ENCODE measurements at places on chromosomes 12 and 14.
A peak's percentile ranks its signal among the peaks of the same experiment; 100 is the strongest.

DNA sequence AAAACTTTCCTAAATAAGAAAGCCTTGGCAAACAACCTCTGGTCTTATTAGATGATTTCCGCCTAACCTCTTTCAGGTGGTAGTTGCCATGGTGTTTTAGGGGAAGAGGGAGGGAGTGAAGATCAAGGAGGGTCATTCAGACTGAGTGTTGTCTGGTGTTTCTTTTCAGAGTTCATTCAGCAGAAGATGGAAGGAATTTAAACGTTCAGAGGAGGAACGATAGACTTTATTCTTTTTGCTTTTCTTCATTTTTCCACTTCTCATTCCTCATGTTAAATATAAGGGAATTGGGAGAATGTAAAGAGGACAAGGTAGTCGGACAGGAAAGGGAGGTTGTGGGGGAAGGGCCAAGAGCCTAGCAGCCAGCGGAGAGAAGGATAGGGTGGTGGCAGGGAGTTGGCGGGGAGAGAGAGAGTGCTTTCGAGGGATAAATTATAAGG is 17.4 kb upstream of the SALL2 start:
- DNase-seq = no peak

DNA sequence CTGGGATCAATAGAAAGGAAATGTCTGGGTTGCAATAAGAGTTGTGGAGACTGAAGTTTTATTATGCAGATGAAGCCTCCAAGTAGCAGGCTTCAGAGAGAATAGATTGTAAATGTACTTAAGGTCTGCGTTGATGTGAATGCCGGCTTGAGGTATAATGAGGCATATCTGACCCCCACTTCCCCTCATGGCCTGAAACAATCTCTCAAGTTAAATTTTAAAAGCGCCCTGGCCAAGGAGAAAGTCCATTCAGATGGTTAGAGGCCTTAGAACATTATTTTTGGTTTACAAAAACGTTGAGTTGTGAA is 28.3 kb upstream of the HIGD1C start:
- DNase-seq = peak; percentile 22

DNA sequence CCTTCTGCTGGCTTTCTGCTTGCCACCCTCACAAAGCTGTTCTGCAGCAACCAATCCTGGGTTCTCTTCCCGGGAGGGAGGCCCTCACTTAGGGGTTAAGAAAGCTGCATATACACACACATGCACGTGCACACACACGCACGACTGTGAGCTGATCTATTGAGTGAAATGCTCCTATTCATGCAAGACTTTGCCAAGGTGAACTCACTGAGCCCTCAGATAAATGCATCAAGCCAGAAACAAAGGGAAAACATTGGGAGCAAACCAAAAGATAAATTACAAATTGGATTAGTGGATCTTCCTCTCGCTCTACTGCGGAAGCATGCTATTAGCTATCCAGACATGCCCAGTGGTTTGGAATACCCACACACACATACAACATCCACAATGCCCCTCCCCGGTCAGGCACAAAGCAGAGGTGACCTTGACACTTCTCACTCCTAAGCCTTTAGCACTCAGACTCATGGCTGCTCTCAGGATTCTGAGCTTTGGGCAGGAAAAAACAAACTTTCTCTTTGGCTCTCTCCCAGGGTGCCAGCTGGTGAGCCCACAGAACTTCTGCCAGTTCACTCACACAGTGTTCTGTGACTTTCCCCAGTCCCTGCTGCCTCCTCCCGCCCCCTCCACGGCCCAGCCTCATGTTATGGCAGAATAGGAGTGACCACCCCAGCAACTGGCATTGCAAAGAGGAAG is 320.0 kb downstream of the DPF3 start:
- no peak for DNase-seq

DNA sequence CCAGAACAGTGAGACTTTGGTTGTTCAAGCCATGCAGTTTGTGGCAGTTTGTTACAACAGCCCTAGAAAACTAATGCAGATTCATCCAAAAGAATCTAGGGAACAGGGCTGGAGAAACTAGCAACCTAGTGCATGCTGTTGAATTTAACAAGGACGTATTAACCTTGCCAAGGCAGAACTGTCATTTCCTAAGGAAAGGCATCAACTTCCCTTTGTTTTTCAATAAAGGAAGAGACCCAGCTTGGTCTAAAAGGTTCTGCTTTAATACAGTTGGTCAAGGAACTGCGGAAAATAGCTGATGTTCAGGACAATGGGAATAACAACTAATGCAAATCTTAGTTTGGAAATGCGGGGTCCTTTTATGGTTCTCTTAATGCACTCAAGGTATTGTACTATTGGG is 11.5 kb downstream of the AK7 start:
- DNase-seq = no peak

GRCh38 chr12:130253866-130254265 is 83.8 kb upstream of the PIWIL1 start:
- no peak for DNase-seq

- DNase-seq = no peak
Observed at GRCh38 chr14:79091381-79091963, 921.3 kb downstream of the NRXN3 start.

DNA sequence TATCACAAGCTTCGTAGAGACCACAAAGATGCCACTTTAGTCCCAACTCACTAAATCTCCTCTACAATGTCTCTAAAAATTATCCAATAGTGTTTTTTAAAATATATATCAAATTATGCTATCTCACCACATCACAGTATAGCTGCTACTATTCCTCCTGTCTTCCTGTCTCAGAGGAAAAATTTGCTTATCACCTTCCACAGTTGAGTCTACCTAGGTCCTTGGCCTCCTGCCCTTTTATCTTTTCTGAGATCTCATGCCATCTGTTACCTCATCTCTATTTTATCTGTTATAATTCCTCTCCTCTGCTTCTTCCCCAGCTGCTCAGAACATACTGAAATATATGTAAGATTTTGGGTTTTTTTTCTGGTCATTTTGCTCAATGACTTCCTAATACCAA is 568.2 kb downstream of the DIO2 start:
- no peak for DNase-seq

DNA sequence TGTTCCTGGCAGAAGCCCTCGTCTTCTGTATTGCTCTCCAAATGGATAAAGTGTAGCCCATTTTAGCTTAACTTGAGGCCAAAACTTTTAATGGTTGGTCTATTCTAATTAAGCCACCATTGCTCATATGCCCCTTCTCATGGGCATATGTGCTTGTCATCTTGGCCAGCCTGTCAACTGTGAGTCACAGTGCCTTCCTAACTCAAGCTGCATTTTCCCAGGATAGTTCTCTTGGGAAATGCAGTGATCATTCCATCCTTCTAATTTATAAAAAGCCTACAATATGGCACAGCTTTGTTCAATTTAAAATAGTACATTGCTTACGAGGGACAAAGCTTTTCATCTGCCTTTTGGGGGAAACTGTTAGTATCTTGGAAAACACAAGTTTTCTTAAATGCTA is 6.6 kb downstream of the PTHLH start:
- no peak for DNase-seq

- DNase-seq = no peak
Observed at GRCh38 chr12:18457362-18457761, 196.0 kb downstream of the PIK3C2G start.

DNA sequence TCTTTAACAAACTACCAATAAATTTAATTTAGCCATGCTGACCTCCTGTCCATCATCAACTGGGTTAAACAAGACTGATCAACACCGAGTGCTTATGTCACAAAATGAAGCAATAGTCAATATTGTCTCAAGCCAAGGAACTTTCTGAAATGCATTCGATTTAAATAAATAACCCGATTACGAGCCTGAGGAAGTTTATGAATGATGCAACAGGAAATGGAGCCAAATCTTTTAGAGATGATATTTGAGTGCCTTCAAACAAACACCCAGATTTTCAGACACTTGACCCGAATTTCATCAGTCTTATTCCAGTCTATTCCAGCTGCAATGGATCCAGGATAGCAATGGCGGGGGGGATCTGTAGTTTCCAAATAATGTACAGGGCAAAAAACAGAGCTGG is 27.9 kb downstream of the FAR2 start:
- no peak for DNase-seq

DNA sequence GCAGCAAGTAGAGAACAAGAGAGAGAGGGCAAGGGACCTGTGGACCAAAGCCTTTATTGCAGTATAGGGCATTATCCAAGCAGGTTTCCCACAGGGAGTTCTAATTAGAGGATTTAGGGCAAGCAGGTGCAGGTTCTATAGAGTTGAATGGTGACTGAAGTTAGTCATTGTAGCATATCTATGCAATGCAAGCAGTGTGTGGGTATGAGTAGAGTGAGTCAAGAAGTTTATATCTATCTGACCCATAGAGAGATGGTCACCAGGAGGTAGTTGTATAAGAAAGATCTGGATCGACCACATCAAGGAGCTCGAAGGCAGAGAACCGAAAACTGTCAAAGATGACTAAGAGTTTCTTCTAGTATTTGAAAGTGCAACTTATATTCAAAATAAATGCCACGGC is 167.3 kb downstream of the PLCZ1 start:
- DNase-seq = no peak

GRCh38 chr12:47746523-47746922 is 12.2 kb downstream of the RAPGEF3 start:
- no peak for DNase-seq

DNA sequence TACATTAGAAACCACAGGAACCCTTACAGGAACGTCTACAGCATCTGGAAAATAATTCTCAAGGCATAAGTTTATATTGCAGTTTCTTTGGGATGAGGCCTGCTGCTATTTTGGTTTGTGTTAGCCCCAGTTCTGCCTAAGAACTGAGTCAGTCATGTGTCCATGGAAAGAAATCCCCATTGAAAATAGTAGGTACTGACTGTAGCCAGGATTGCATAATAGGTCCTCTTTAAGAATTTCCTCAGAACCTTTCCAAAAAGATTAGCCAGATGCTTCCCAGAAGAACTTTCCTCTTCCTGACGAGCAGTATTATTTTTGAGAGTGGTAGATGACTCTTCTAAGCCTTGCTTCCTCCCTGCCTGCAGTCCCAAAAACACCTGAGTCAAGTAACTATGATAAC is 52.6 kb downstream of the RASSF8 start:
- no peak for DNase-seq

DNA sequence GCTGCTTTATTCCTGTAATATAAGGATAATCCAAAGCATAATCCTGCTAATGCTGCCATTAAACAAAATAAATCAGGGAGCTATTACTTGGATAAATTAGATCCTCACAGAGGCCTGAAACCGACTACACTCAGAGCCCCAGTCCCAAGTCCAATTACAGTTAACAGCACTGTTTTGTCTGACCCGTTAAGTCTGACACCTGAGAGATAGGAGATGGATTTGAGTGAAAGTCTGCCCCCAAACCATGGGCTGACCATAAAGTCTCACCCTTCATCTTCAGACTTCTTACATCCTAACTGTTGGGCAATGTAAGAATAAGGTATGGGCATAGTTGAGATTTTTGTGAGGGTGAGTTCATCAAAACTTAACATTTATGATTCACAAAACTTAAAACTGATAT is 181.7 kb downstream of the PLCZ1 start:
- DNase-seq = no peak

GRCh38 chr14:88208858-88209257 is 114.2 kb downstream of the KCNK10 start:
- no peak for DNase-seq

DNA sequence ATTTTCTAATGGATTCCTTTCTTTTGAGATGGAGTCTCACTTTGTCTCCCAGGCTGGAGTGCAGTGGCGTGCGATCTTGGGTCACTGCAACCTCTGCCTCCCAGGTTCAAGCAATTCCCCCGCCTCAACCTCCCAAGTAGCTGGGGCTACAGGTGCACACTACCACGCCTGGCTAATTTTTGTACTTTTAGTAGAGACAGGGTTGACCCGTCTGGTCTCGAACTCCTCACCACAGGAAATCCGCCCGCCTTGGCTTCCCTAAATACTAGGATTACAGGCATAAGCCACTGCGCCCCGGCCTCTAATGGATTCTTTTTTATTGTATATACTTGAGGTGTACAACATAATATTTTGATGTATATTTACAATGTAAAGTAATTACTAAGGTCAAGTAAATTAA is 140.1 kb upstream of the SLCO1C1 start:
- DNase-seq = no peak

- no peak for DNase-seq
Observed at GRCh38 chr12:52782502-52782901, 5.4 kb upstream of the KRT76 start.

DNA sequence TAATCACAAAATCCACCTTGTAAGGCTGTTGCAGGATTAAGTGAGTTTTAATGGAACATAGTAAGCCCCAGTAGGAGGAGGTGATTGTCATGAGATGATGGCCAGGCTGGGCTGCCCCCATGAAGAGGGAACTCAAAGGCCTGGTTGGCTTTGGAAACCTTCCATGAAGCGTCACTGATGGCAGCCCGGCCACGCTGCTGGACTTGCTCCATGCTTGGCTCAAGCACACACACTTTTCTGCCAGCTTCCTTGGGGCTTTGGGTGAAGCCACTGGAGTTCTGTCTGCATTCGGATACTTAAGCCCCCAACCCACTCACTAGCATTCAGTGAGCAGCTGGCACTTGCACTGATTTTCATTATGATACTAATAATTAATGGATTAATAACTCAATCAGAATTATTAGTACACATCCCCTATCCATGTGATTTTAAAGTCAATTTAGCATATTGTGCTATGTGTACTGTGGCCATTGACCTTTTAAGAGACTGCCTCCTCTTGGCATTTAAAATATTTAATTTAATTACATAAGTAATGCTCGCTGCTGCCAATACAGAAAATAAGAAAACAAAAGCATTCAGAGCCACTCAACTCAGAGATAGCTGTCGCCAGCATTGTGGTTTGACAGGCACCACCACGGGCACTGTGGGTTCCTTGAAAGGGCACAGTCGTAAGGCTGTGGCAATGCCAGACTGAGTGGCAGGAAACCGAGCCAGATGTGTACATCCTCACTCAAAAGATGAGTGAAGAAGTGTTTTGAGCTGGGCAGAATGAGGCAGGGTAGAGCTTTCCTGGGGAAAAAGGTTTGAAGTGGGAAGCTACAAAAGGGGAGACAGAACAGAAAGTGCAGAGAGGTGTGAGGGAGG is 15.9 kb downstream of the KRT85 start:
- DNase-seq = no peak

DNA sequence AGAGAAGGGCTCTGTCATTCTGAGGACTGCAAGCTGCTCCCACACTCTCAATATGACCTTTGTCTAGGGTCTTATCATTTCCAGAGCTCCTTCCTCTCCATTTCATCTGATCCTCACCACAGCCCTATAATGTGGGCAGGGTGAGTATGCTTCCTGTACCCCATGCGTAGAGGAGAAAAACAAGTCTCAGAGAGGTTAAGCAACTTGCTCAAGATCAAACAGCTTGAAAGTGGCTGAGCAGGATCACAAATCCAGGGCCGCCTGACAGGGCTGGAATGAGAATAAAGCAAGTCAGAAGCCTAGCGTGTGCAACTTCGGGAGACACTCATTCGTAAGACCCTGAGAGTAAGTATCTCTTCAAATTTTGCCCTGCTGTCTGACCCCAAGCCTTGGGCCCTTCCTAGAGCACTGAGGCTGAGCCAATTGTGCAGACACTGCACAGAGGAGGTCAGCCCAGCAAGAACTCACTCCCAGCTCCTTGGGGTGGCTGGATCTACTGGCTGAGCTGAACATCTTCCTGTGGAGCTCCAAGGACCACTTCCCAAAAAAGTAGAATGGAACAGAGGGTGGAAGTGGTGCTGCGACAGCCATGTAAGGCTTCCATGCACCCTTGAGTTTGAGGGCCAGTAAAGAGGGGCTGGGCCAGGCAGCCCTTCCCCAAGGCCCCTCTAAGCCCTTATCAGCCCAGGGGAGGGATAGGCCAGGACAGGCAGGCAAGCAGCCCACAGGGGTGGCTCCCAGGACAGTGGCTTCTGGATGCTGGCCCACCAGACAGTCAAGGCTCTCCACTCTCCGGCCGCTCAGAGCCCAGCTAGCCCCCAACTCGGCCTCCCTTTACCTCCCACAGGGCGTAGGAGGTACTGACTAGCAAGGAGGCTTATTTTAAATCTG is 10.5 kb downstream of the ZFP36L1 start:
- no peak for DNase-seq

- DNase-seq = no peak
Observed at GRCh38 chr12:96513681-96514080, 24.3 kb downstream of the CFAP54 start.

Data from NCI-H1105 treated with DMSO at 0.1 percent for 48 hours (cell line).